Amygdala (tissue), 56 donors: ENCODE measurements at places on chromosomes 6 and 20.
A peak's percentile ranks its signal among the peaks of the same experiment; 100 is the strongest.

DNA sequence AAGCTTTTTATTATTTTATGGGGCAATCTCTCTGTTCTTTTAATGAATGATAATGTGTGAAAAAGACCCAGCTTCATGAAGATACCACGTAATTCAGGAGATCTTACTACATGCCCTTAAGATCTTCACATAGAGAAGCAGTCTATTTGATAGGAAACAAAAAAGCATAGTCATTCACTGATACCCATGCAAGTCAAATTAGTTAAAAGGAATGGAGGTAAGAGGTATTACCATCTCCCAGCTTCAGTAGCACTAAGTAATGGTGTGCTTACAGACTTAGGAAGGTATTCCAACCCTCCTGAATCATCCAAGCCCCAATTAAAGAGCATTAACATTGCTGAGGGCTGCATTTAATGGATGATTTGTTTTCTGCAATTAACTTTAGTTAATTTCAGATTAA lies 364.7 kb downstream of the SYNE1 start:
- no peak for DNase-seq

GRCh38 chr20:9262653-9263194 lies 193.8 kb downstream of the PLCB4 start:
- no peak for DNase-seq

- DNase-seq: no peak
Observed at GRCh38 chr6:7787137-7787608, 61.3 kb downstream of the BMP6 start.

GRCh38 chr6:50698546-50698945 lies 14.8 kb upstream of the TFAP2D start:
- no peak for DNase-seq

DNA sequence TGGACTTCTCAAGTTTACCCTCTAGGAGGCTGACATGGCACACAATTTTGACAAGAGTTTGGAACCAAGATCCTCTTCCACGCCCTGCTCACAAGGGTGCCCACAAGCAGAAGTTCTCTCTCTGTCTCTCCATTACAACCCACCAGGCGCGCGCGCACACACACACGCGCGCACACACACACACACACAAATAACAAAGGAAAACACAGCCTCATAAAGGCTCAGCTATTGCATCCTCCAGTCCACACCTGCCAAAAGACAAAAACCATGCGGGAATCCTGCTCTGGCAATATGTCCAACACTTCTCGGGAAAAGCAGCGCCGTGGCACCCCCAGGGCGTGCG lies 870 bp downstream of the PAK5 start:
- no peak for DNase-seq

GRCh38 chr20:46060301-46060881 lies 29.4 kb downstream of the NCOA5 start:
- no peak for DNase-seq

DNA sequence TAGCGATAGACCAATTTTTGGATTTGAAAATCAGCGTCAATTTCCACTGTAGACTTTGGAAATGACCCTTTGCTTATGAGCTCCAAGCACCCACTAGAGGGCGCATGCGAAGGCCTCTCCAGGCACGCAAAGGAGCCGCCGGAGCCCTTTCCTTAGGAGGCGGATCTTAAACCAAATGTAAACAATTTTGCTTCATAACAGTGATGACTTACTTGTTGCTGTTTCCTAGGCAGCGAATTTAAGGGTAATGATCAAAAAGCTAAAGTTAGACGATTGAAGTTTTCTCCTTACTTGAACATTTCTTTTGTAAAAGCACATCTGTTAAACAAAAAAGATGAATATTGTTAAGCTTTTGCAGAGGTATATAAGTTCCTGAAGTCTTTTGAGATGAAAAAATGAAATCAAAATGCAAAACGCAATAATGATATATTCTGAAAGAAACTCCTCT lies 29.2 kb upstream of the EXOC2 start:
- peak; percentile 13 for DNase-seq

DNA sequence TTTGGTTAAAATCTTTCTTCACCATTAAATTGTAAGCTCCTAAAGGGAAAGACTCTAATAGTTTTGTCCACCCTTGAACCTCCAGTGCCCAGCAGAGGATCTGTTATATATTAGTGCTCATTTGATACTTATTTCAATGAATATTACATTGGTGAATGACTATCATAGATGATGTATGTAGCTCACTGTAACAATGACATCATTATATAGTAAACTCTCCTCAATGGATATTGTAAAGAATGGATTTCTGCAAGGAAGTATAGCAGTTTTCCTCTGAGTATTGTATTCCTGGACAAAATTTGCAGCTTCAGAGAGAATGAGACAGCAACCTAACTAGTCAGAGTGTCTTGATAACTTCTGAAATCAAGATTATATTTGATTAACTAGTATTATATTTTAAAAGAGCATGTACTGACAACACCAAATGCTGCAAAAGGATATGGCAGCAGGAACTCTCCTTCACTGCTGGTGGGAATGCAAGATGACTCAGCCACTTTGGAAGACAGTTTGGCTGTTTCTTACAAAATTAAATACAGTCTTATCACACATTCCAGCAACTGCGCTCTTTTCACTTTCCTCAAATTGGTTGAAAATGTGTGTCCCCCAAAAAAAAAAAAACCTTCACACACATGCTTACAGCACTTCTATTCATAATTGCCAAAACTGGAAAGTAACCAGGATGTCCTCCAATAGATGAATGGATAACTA lies 189.8 kb upstream of the OPRM1 start:
- no peak for DNase-seq

GRCh38 chr6:143822584-143823024 lies 20.5 kb upstream of the LTV1 start:
- no peak for DNase-seq

- DNase-seq: no peak
Observed at GRCh38 chr6:1834207-1834606, 224.5 kb downstream of the FOXC1 start.

DNA sequence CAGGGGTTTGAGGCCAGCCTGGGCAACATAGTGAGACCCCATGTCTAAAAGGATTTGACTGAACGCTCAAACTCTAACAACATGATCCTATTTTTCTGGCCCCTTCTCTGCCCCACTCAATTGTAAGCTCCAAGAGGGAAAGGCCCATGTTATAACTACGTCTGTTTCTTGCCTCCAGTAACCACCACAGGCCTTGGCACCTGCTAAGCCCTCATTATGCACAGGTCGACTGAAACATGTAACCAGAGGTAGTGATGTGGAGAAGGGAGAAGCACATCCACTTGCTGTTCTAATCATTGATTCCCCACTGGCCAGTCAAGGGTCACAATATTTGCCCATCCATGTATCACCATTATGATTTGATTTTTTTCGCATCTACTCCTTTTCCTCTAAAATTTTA lies 475.5 kb downstream of the KIF16B start:
- no peak for DNase-seq

DNA sequence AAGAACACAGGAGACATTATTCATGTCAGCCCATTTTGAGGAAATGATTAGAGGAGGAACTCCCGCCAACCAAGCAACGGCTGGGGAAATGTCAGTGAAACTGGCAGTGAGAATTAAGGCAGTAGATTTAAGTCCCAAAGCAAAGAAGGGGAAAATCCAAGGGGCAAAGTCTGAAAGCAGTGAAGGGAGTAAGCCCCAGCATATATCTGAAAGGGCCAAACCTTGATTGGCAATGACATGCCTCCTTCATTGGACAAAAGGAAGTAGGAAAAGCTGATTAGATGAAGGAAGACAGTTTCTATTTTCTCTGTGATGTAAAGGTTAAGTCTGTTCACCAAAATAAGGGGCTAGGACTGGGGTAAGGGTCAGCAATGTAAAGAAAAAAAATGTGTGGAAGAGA lies 190.3 kb downstream of the RNF144B start:
- no peak for DNase-seq

GRCh38 chr6:139186692-139187091 lies 51.8 kb downstream of the HECA start:
- DNase-seq: no peak

DNA sequence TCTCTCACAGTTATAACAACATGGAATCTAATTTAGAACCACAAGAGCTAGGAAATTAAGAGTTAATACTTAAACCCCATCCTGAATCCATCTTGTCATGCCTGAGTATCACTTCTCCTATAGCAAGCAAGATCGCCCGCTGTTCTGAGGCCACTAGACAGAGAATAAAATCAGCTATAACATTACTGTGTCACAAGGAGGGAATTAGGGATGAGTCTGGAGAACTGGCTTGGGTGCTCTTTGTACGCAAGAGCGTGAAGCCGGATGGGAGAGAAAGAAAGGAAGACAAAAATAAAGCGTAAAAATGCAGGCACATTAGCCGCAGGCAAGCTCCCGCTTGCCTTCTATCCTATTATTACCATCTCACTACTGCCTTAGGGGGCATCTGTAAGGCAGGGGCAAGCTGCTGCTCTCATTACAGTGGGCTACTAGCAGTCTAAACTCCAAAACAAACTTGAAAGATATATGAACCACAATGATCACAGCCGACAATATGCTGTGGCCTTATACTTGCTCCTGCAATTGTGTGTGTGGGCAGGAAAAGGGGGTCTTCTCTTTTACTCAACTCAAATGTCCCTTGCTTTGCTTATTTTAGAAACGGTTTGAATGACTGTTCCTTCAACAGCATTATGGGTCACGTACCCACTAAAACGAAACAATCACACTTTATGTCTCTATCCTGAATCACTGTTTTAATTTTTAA lies 81.9 kb downstream of the GJA10 start:
- no peak for DNase-seq

- peak; percentile 22 for DNase-seq
Observed at GRCh38 chr6:39791311-39791710, 865 bp upstream of the DAAM2 start.
